HepG2 (cell line): ENCODE measurements at places on chromosomes 16 and 17.

- DNase-seq = no peak
- no peak overlapping the region for H3K27ac ChIP-seq
- peaks cover 37% of the 10 kb centered on the region for H3K27me3 ChIP-seq
- H3K36me3 ChIP-seq = no peaks in the 10 kb centered on the region
These were observed 5.7 kb upstream of the ZNF469 start for GRCh38 chr16:88376835-88377726.

DNA sequence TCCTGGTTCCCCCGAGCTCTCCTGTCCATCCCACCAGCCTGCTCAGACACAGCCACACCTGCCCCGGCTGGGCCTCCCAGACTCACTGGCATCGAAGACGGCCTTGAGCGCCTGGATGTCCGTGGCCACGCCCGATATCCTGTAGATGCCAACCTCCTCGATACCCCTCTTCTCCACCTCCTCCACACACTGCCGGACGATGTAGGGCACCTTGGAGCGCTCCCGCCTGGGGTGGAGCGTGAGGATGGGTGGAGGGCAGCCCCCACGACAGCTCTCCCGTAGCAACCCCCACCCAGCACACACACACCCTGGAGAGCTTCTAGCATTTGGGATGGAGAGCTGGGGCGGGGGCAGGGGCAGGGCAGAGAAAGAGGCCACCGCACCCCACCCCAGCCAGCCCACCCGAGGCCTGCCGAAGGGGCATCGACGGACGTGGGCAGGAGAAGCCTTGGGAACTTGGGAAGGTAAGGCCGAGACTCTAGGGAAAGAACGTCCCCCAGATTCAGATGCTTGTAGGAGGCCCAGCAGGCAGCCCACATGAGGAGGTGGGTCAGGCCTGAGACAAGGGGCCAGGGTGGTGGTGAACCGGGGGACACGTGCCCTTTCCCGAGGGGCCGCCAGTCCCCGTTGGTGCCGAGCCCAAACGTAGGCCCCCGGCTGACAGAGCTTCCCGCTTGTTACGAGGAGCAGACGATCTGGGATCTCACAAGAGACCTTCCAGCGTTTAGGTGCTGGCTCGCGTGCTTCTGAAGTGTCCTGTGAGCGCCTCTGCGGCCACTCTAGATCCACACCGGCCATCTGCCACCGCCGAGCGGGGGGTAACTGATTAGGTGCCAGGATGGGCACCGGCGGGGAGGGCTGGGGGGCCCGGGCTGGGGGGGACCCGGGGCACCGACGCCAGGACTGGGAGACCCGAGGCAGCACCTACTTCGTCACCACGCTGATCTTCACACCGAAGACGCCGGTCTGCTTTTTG is 15.1 kb downstream of the TIMM22 start:
- no peak for DNase-seq
- no peak overlapping the region for H3K4me3 ChIP-seq
- no peaks in the 10 kb centered on the region for H3K4me1 ChIP-seq
- H3K27me3 ChIP-seq = no peaks in the 10 kb centered on the region
- peaks cover 1% of the 10 kb centered on the region; the same call in 1 of the 2 replicates for H3K36me3 ChIP-seq

GRCh38 chr17:70251706-70252105 is 82.4 kb downstream of the KCNJ2 start:
- no peaks in the 10 kb centered on the region for H3K27me3 ChIP-seq
- H3K27ac ChIP-seq = no peak overlapping the region
- DNase-seq = no peak
- H3K4me3 ChIP-seq = no peak overlapping the region

GRCh38 chr17:77109764-77110359 is 30.9 kb upstream of the SEC14L1 start:
- H3K27ac ChIP-seq = peak overlapping the region; percentile 43
- DNase-seq = no peak
- no peak overlapping the region for H3K4me3 ChIP-seq
- H3K27me3 ChIP-seq = no peaks in the 10 kb centered on the region
- no peaks in the 10 kb centered on the region for H3K36me3 ChIP-seq

DNA sequence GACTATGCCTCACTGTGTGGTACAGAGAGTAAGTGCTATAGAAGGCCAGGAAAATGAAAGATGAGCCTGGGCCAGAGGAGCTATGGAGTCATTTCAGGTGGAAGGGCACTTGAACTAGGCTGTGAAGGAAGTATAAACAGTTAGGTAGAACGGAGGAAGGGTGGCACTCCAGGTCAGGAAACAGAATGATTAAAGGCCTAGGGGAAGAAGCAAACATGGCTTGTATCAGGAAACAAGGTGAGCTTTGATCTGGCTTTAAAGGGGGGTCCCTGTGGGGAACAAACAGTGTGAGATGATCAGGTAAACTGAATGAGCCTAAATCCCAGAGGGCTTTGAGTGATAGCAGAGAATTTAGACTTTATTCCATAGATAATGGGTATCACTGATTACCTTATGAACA is 16.9 kb downstream of the MAP3K3 start:
- peak overlapping the region; percentile 41 for H3K27ac ChIP-seq
- H3K36me3 ChIP-seq = peaks cover 26% of the 10 kb centered on the region
- H3K4me1 ChIP-seq = peaks cover 14% of the 10 kb centered on the region
- DNase-seq = peak; percentile 39

- no peaks in the 10 kb centered on the region for H3K36me3 ChIP-seq
- H3K27me3 ChIP-seq = peaks cover 7% of the 10 kb centered on the region; the same call in 1 of the 2 replicates
- H3K4me1 ChIP-seq = peaks cover 53% of the 10 kb centered on the region
- H3K27ac ChIP-seq = no peak overlapping the region
- DNase-seq = peak; percentile 96
- H3K4me3 ChIP-seq = no peak overlapping the region
These were observed 10.0 kb downstream of the TMEM235 start for GRCh38 chr17:78241277-78242023.

GRCh38 chr17:37278247-37278894 is 97.4 kb upstream of the C17orf78 start:
- no peaks in the 10 kb centered on the region for H3K4me1 ChIP-seq
- H3K27ac ChIP-seq = no peak overlapping the region
- H3K4me3 ChIP-seq = no peak overlapping the region
- no peak for DNase-seq
- H3K27me3 ChIP-seq = no peaks in the 10 kb centered on the region

DNA sequence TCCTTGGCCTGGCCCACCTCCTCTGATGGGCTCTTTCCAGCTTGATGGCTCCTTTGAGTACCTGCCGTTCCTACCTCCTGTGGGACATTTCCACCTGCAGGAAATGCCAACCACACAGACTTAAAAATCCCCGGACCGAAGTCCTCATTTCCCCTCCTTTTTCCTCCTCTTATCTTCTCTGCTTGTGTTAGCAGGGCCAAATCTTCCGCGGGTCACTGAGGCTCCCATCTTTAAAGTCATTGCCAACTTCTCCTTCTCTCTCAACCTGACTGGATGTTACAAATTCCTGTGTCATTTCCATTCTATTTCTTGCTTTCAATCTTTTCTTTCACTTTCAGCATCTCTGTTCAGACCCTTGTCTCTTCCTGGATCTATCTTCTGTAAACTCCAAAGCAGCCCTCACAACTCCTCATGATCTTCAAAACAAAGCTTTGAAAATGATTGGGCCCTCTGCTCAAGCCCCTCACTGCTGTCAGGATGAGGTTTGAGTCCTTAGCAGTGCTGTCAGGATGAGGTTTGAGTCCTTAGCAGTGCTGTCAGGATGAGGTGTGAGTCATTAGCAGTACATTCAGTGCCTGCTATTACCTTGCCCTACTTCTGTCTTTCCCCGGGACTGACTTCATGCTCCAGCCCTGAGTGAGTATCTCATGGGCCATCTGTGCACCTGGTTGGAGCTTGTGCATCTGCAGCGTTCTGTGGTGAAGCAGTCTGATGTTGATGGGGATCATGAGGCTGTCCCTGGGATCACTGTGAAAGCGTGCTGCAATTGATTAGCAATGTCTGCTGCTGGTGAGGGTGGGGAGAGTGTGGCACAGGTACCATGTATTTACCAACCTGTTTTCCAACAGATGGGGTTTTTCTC is 100.1 kb downstream of the IRF8 start:
- H3K27me3 ChIP-seq = peaks cover 6% of the 10 kb centered on the region; the same call in 1 of the 2 replicates
- DNase-seq = no peak
- H3K27ac ChIP-seq = no peak overlapping the region

DNA sequence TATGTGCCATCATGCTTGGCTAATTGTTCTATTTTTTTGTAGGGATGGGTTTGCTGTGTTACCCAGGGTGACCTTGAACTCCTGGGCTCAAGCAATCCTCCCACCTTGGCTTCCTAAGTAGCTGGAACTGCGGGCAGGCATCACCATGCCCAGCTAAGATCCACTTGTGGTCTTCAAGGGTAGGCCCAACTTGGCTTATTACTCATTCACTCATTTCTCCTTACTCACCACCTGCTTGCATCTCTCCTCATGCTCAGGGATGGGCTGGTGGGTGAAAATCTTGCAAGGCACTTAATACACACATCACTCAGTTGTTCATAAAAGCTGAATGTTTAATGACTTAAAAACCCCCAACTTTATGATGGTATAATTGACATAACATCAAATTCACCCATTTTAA is 207.8 kb downstream of the SHISA9 start:
- no peaks in the 10 kb centered on the region for H3K27me3 ChIP-seq
- no peak overlapping the region for H3K27ac ChIP-seq
- no peak for DNase-seq
- H3K4me3 ChIP-seq = no peak overlapping the region
- no peaks in the 10 kb centered on the region for H3K36me3 ChIP-seq
- peaks cover 41% of the 10 kb centered on the region for H3K4me1 ChIP-seq

GRCh38 chr16:69921127-69921526 is 30.0 kb upstream of the CLEC18A start:
- H3K4me1 ChIP-seq = peaks cover 20% of the 10 kb centered on the region
- H3K27ac ChIP-seq = no peak overlapping the region
- no peak for DNase-seq
- H3K36me3 ChIP-seq = peaks cover 4% of the 10 kb centered on the region
- no peaks in the 10 kb centered on the region for H3K27me3 ChIP-seq
- H3K4me3 ChIP-seq = no peak overlapping the region

- H3K27ac ChIP-seq = no peak overlapping the region
- H3K4me1 ChIP-seq = peaks cover 16% of the 10 kb centered on the region
- H3K27me3 ChIP-seq = no peaks in the 10 kb centered on the region; the same call in 1 of the 2 replicates
- H3K4me3 ChIP-seq = no peak overlapping the region
These were observed 15.0 kb upstream of the CPD start for GRCh38 chr17:30363715-30364202.

DNA sequence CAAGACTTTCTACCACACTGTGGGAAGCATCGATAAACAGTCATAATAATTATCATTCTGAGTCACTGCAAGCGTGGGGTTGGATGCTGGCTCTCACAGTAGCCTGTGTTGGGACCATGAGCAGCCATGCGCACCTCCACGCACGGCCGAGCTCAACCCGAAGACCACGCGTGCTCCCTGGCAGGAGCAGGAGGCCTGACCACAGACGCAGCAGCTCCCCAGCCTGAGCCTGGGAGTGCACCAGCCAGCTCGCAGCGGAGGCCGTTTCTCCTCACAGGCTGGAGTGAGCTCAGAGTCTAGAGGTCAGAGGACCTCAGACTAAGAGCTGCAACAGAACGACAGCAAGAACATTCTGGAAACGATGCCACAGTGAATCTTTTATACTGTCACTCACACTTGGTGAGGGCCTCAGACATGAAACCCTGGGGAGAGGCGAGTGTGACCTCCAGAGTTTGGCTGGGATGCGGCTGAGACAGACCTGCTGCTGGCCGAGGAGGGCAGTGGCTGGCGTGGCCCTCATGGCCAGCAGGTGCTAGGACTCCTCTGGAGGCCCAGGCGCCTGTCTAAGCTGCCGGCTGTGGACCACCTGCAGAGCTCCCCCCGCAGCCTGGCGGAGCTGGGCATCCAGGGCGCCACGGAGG is 6.0 kb downstream of the NDUFAF8 start:
- peak overlapping the region; percentile 53 for H3K27ac ChIP-seq
- no peak for DNase-seq
- no peak overlapping the region for H3K4me3 ChIP-seq
- peaks cover 9% of the 10 kb centered on the region; the same call in 1 of the 3 replicates for H3K36me3 ChIP-seq
- no peaks in the 10 kb centered on the region for H3K27me3 ChIP-seq

GRCh38 chr16:3149630-3150345 is 15.0 kb downstream of the ZNF213 start:
- H3K27ac ChIP-seq = peak overlapping the region; percentile 21
- DNase-seq = no peak
- H3K4me3 ChIP-seq = peak overlapping the region; percentile 78
- H3K27me3 ChIP-seq = peaks cover 26% of the 10 kb centered on the region
- H3K36me3 ChIP-seq = no peaks in the 10 kb centered on the region

- peak overlapping the region; percentile 66 for H3K4me3 ChIP-seq
- peaks cover 4% of the 10 kb centered on the region for H3K36me3 ChIP-seq
- peaks cover 55% of the 10 kb centered on the region for H3K4me1 ChIP-seq
- H3K27me3 ChIP-seq = no peaks in the 10 kb centered on the region
- DNase-seq = peak; percentile 87
These were observed 49.1 kb downstream of the RAB11FIP3 start for GRCh38 chr16:474420-475122.

DNA sequence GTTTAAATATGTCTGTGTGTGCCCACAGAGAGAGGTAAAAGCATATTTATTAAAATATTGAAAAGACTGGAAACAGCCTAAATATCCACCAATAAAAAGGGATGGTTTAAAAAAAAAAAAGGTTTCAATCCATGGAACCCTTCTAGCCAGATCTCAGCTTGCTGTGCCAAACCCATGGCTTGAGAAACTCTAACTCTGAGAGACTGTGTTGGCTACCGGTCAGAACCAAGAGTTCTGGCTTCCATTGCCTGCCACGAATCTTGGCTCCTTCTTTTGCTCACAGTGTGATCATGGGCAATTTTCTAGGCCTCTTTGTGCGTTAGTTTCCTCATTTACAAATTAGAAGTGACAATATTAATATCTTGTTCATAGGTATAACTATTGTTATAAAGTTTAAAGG is 201.3 kb upstream of the IRX3 start:
- no peaks in the 10 kb centered on the region for H3K4me1 ChIP-seq
- no peak overlapping the region for H3K27ac ChIP-seq
- H3K36me3 ChIP-seq = no peaks in the 10 kb centered on the region
- H3K27me3 ChIP-seq = no peaks in the 10 kb centered on the region
- H3K4me3 ChIP-seq = no peak overlapping the region

GRCh38 chr16:49833796-49834530 is 21.9 kb downstream of the ZNF423 start:
- no peak for DNase-seq
- peaks cover 9% of the 10 kb centered on the region; the same call in 1 of the 2 replicates for H3K27me3 ChIP-seq
- H3K27ac ChIP-seq = no peak overlapping the region
- H3K4me3 ChIP-seq = no peak overlapping the region
- no peaks in the 10 kb centered on the region for H3K4me1 ChIP-seq

GRCh38 chr16:86520317-86521210 is 10.2 kb downstream of the FOXF1 start:
- H3K36me3 ChIP-seq = no peaks in the 10 kb centered on the region
- no peak overlapping the region for H3K27ac ChIP-seq
- no peak overlapping the region for H3K4me3 ChIP-seq
- DNase-seq = no peak
- H3K27me3 ChIP-seq = peaks cover 12% of the 10 kb centered on the region
- H3K4me1 ChIP-seq = peaks cover 9% of the 10 kb centered on the region

GRCh38 chr17:30952638-30953393 is 18.0 kb upstream of the RNF135 start:
- H3K36me3 ChIP-seq = no peaks in the 10 kb centered on the region
- no peak overlapping the region for H3K27ac ChIP-seq

DNA sequence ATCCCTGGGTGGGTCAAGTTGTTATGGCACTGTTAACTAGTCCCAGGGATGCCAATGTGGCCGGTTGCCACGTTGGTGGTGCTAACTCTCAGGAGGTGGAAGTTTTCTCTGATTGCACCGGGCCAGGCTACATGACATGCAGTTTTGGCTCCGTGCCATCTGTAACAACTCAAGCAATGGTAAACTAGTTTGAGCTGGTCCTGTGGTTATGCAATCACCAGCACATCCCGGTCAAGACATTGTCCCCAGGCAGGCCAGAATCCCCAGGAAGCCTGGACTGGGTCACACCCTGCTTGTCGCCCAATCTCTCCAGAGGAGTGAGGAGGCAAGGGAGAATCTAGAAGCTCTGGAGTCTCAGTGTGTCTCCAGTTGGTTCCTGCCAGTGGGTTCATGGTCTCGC is 10.1 kb upstream of the CCL17 start:
- H3K27ac ChIP-seq = no peak overlapping the region
- no peaks in the 10 kb centered on the region for H3K36me3 ChIP-seq
- no peak for DNase-seq
- no peak overlapping the region for H3K4me3 ChIP-seq
- H3K27me3 ChIP-seq = peaks cover 4% of the 10 kb centered on the region; the same call in 1 of the 2 replicates
